Muscle of arm (tissue), 14 donors: ENCODE measurements at places on chromosomes 5 and 9. TPM values are rescaled to one million over a fixed set of nuclear protein-coding genes. Genes with fewer than 3 reads are reported as not detected.

- no peak for DNase-seq
Measured at GRCh38 chr9:35522700-35523099, 32.8 kb downstream of the RUSC2 start.

The THG1L gene
- 26.3 TPM for polyA plus RNA-seq

DNA sequence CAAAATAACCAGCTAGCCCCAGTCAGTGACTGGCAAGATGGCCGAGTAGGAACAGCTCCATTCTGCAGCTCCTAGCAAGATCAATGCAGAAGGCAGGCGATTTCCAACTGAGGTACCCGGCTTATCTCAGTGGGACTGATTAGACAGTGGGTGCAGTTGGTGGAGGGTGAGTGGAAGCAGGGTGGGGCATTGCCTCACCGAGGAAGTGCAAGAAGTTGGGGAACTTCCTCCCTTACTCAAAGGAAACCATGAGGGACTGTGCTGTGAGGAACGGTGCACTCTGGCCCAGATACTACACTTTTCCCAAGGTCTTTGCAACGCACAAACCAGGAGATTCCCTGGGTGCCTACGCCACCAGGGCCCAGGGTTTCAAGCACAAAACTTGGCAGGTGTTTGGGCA lies 9.6 kb upstream of the BTNL8 start:
- DNase-seq, result no peak

GRCh38 chr5:107502676-107503060 lies 168.1 kb downstream of the EFNA5 start:
- DNase-seq, result no peak
